ENCODE measurements at places on chromosomes 12 and 14. TPM values are rescaled to one million over a fixed set of nuclear protein-coding genes. Genes with fewer than 3 reads are reported as not detected.

DNA sequence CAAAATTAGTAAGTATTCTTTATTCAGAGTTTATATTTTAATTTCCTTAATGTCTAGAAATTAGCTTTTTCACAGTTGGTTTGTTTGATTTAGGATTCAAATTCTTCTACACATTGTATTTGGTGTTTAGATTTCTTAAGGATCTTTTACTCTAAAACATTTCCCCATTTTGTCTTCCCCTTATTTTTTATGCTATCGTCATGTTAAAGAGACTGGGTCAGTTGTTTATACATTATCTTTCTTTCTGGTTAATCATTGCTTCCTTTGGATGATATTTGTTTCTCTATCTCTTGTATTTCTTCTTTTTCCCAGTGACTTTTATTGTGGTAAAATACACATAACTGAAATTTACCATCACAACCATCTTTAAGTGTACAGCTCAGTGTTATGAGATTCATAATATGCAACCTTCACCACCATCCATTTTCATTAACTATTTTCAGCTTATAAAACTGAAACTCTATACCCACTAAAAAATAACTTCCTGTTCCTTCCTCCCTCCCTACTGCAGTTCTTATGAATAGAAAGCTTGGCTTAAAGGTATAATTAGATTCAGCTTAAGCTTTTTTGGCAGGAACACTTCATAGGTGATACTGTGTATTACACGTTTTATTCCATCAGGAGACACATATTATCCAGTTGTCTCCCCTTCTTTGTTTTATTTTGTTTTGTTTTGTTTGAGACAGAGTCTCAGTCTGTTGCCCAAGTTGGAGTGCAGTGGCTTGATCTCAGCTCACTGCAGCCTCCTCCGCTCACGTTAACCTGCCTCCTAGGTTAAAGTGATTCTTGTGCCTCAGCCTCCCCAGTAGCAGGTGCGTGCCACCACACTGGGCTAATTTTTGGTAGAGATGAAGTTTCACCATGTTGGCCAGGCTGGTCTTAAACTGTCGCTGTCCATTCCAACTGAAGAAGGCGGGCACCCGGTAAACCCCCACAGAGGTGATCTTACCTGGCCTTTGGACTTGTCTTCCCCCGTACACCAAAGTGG, 45.0 kb downstream of the NOPCHAP1 start:
- DNase-seq, result no peak

DNA sequence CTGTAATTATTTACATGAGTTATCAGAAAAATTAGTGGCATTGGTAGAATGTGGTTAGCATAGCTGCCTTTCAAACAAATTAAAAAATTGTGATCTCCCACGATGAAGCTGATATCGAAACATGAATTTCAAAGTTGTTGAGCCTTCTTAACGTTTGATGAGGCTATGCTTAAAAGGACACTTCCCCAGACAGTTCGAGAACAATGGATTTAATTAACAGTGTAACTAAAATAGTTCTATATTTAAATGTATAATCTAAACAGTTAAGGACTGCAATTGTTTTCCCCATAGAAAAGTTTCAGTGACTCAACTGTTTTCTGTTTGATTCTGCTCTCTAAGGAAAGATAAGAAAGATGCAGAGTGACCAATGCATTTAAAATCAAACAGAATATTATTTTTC, 1.6 kb downstream of the CLEC2B start:
- no peak for DNase-seq

The PPP4R4 gene
- 3.3 TPM for total RNA-seq

The NGDN gene
- 34.8 TPM for total RNA-seq

GRCh38 chr12:118544569-118544968, 168.2 kb downstream of the SUDS3 start:
- no peak for DNase-seq

- DNase-seq, result no peak
Measured at GRCh38 chr14:32167907-32168306, 33.9 kb upstream of the RNU6-7 start.

GRCh38 chr12:43349863-43350262, 202.1 kb downstream of the ADAMTS20 start:
- no peak for DNase-seq

DNA sequence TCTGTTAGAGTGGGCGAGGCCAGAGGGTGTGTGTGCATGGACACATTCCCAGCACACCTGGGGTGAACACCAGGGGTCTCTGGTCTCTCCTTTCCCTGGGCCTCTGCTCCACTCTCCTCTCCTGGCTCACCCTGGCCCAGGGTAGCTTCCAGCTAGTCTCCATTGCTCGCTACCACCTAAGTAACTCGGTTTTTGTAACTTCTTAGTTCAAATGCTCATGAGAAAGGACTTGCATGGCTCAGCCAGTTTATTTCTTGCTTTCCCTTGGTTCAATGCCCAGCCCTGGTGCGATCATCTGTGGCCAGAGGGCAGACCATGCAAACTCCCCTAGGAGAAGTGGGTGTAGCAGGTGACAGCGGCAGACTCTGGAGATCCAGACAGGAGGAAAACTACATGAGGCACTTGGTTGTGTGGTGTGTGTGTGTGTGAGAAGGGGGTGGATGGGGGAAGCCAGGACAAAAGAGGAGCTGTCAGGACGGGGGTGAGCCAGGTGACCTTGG, 8.9 kb upstream of the ACVR1B start:
- no peak for DNase-seq

- no peak for DNase-seq
Measured at GRCh38 chr14:91879196-91879595, 11.9 kb upstream of the TC2N start.

- DNase-seq, result no peak
Measured at GRCh38 chr12:47219243-47219642, 139.5 kb upstream of the AMIGO2 start.

- no peak for DNase-seq
Measured at GRCh38 chr14:89185919-89186855, 230.8 kb downstream of the FOXN3 start.

The CATSPERB gene
- total RNA-seq, result 2.5 TPM

The VPS33A gene
- 29.8 TPM for total RNA-seq

The PABPN1 gene
- total RNA-seq, result 198 TPM

The RAD9B gene
- total RNA-seq, result 2.0 TPM

The KRT78 gene
- total RNA-seq, result not detected

DNA sequence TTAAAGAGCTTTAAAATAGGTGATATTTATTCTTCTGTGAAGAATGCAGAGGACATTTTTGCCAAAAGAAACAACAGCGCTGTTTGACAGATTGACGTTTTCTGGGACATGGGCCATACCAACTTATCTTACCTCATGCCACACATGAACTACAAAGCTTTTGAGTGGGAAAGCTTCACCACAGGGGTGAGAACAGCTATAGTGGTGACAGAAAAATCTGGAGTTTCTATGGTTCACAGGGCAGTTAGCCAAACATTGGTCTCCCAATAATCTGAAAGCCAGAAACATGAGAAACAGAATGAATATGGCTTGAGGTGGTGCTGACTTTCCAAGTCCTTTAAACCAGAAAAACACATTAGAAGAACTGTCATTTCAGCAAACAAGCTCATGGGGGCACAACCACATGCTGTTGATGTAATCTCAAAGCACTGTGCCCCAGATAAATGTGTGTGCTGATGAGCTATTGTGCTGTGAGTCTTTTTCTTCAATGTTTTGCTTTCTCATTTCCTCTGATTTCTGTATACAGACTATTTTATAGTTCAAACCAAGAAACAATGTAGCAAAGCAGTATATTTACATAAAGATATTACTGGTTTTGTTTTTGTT, 905.4 kb downstream of the SLC16A7 start:
- DNase-seq, result no peak

- no peak for DNase-seq
Measured at GRCh38 chr12:87812030-87812429, 217.2 kb downstream of the C12orf50 start.

GRCh38 chr14:94062344-94062940, 18.6 kb downstream of the DDX24 start:
- no peak for DNase-seq

Measured in activated CD4-positive, alpha-beta memory T cell treated with anti-CD3 and anti-CD28 coated beads, Interleukin-2, amount 10 ng/mL, durations not matched to agents 7 days and 5 days (primary cell).